ENCODE measurements at places on chromosomes 2 and 18.

DNA sequence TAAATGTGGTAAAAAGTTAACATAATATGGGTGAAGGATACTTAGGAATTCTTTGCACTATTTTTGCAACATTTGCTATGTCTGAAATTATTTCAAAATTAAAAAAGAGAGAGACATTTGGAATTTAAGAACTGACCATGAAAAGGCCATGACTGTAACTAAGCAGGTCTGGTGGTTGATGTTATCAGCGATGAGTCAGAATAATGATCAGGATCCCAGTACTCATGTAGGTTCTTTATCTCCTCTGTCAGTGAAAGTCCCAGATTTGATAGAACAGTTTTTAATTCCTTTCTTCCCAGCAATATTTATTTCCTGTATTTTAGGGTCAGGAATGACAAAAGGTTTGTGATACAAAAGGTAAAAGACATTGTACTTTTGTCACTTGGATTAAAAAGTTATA, 242.4 kb upstream of the ZNF521 start:
- DNase-seq, result no peak

DNA sequence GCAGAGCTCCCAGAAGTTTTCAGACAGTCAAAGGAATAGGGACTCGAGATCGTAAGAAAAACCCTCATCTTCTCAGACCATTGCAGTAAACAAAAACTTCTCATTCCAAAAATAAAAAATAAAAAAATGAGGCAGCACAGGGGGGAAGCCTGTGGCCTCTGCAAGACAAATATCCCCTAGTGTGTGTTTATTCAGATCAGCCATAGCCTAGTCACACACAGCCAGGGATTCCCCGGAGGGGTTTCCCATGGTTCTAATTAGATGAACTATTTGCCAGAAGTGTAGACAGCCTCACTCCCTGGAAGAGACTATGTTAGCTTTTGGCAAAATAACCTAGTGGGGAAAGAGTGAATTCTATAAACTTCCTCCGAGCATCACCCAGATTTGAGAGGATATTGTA, 122.9 kb upstream of the KLF7 start:
- no peak for DNase-seq

DNA sequence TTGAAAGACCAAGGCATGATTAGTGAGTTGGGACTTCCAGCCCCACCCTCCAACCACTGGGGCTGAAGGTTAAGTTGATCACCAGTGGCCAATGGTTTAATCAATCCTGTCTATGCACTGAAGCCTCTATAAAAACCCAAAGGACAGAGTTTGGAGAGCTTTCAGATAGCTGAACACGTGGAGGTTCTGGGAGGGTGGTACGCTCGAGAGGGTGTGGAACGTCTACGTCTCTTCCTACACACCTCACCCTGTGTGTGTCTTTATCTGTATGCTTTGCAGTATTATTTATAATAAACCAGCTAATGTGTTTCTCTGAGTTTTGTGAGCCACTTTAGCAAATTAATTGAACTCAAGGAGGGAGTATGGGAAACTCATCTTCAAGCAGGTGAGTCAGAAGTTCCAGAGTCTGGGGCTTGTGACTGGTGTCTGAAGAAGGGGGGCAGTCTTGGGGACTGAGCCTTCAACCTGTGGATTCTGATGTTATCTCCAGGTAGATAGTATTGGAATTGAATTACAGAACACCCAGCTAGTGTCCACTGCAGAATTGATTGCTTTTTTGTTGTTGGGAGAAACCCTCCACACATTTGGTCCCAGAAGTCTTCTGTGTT, 20.3 kb downstream of the ACTR3 start:
- no peak for DNase-seq

- DNase-seq, result peak; percentile 30
Observed at GRCh38 chr2:7007846-7008741, 90.9 kb downstream of the RNF144A start.

GRCh38 chr2:71886241-71886640, 261.4 kb downstream of the CYP26B1 start:
- no peak for DNase-seq

- no peak for DNase-seq
Observed at GRCh38 chr2:47890711-47891368, 15.5 kb downstream of the FBXO11 start.

DNA sequence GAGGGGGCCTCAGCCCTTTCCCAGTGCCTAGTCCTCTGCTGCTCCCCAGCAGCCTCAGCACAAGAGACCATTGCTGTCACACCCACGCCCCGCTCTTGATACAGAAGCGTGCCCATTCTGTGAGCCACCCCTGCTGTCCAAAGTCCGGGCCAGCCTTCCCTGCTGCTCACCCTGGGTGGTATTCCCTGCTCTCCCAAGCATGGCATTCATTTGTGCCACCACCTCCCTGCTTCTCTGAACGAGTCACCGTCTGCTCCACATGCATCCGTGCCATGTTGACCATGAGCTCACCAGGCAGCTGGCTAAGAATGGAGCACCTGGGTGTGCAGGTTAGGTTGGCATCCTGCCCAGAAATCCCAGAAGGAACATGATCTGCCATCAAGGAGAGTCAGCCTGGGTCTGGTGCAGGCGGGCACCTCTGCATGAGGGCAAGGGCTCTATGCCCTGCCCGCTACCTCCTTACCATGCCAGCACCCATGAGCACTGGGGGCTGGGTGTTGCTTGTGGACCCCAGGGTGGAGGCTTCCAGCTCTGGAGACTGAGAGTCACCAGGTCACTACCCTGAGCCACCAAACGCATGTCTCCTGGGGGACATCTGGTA, 63.0 kb downstream of the TWIST2 start:
- no peak for DNase-seq

- DNase-seq, result no peak
Observed at GRCh38 chr2:233375490-233376314, 21.4 kb downstream of the DGKD start.

DNA sequence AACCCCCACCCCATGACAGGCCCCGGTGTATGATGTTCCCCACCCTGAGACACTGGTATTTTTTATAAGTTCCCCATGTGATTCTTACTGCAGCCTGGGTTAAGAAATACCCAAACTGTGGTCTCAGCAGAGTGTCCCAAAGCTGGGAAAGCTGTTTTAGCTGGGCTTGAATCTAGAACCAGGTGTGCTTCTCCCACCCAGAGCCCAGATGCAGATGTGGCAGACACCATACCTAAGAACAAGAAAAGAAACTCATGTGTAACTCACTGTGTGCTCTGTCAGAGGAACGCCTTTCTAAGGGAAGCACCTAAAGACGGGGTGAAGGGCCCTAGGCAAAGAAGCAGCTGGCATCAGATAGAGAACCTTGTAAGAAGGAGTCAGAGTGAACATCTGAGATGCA, 23.9 kb downstream of the DOK1 start:
- DNase-seq, result no peak

DNA sequence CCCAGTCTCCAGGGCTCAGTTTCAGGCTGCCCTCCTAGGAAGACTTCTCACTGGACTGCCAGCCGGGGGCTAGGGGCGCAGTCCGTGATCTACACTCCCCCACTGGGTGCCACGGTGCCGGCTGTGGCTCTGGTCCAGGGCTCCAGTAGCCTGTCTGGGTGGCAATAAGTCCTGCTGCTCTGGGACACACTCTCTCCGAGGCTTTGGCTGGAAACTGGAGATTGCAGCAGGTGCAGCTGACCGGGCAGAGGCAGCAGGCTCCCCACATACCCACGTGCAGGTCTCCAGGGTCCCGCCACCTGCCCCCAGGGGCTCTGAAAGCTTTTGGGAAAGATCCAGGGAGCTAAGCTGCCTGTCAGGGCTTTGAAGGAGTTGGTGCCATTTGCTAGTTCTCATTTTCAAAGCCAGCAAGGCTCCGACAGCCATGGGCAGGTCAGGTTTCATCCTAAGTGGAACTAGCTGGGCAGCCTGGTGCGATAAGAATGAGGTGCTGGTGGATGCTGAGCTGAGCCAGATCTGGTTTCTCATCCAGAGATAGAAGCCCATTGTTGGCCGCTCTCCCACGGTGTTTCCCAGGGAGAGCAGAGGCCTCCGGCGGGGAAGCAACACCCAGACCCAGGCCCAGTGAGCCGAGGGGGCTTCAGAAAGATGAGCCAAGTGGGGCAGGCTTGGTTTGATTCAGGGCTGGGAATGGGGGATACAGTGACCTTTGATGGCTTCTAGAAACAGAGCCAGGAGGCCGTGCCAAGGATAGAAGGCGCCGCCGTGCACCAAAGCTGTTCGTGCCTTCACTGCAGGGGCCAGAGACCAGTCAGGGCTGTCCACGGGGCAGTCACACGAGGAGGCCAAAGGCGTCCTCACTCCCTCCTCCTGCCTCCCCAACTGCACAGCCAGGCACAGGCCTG, 141.7 kb upstream of the GPC1 start:
- no peak for DNase-seq

GRCh38 chr18:2304378-2305175, 266.7 kb downstream of the METTL4 start:
- no peak for DNase-seq

DNA sequence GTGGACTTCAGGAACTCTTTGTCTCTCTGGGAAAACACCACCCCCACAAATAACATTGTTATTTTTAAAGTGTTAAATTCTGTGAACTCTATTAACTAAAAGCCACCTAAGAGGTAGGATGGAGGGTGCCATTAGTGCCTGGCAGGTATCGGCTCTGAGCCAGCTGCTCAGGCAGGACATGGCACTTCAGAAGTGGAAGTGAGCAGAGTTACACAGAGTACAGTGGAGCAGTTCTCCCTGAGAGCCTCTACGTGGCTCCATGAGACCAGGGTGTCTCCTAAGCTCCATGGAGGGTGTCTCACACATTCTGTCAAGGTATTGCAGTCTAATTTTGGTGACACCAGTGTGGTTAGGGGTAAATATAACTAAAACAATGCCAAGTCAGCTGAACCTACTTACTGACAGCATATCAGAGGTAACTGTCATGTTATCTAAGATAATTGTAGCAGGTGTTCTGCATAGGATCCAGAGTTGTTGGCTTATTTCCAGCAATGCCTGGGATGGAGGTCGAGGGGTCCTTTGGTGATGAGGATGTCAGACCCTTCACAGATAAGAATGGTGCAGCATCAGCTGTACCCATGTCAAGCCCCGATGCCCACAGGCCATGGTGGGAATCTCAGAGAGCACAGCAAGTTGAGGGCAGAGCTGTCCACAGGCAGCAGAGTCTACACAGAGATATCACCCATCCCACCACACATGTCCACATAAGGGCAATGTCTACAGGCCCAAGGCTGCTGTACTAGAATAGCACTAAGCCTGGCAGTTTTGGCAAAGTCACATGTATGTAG, 8.6 kb upstream of the MALL start:
- DNase-seq, result no peak

DNA sequence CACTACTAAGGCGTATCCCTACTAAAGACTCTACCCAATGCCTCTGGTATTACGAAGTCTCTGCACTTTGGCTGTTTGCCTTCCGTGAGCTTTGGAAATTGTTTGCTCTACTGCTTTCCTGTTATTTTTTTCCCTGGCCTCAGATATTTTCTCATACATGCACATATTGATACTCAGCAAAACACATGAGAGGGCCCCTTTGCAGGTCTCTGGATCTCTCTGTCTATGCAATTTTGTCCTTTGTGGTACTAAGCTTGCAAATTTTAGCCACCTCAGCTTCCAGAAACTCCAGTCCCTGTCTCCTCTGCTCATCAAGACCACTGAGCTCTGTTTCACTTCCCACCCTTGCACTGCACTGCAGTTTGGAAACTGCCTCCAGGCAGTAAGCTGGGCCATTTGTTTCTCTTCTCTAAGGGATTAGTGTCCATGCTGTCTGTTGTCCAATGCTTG, 46.6 kb downstream of the TAF1B start:
- no peak for DNase-seq

DNA sequence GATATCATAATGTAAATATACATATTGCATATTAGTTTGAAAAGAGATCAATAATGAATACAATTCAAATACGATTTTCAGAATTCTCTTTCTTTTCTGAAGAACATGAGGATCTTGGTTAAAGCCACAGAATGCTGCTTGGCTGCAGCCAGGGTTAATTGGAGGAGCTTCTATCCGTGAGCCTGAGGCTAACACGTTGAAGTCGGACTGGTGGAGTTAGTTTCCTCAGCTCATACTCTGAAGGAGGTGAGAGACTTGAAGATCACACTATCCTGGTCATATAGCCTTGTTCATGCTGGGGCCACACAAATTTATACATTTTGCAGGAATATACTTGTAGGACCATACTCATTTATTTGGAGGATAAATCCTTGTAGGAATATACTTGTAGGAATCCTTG, 335.8 kb downstream of the TRIB2 start:
- DNase-seq, result no peak

DNA sequence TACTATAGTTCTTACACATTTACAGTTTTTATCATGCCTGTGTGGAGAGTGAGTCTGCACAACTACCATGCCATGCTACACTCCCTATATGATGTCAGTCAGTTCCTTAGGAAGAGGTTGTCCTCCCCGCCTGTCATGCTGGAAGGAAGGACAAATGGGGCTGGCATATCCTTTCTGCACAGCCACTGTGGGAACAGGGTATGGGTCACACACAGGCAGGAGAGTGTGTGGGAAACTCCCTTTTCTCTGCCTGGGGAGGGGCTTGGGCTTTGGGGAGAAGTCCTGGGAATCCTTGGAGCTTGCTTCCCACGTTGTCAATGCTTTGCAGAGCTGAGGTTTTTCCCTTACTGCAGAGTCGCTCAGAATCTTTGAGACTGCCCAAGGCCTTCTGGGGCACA, 232.1 kb downstream of the PRKCE start:
- DNase-seq, result no peak

DNA sequence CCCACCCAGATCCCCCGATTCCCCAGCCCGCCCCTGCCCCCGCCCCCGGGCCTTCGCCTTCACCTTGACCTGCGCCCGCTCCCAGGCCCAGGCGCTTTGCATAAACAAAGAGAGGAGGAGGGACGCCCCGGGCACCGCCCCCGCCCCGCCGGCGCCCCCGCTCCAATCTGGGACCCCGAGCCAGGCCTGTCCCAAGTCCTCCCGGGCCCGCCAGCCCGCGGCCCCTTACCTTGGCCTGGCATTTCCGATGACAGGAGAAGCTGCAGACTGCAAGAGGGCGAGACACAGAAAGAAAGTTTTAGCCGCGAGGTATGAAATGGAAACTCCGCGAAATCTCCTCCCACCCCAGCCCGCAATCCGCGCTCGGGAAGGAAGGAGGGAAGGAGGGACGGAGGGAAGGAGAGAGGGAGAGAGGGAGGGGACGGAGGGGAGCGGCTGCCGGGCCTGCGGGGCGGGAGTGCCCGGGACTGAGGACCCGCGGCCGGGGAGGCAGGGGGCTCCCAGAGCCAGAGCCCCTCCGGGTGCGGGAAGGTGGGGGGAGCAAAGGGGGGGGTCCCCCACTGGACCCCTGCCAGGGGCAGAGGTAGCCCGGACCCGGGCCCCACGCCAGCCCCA, 24.2 kb downstream of the TNS1 start:
- DNase-seq, result no peak

Measured in CD4-positive, alpha-beta T cell treated with Interferon gamma for 1 hour (primary cell).